Stimulated activated CD4-positive, alpha-beta T cell treated with anti-CD3 and anti-CD28 coated beads, Interleukin-1b, Interleukin-23, amount 100 ng/mL, for 1 hour (primary cell): ENCODE measurements at places on chromosomes 3 and 15.

DNA sequence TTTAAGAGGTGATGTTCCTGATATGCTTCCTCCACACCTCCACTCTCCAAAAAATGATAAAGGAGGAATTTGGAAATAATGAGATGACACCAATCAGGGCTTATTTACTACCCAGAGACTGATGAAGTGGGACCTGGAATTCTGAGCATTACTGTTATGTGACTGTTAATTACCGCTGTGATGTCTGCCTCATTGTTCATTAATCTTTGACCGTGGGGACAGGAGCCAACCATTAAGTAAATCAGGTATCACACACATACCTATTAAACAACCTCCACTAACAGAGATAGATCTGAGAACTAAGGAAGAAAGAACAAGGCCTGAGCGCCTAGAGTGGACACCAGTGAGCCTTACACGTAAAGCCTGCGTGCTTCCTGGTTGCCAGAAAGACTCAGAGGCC is 37.7 kb downstream of the ABHD5 start:
- no peak for DNase-seq

GRCh38 chr3:145094355-145094941 is 1066.5 kb downstream of the PLOD2 start:
- DNase-seq: no peak

GRCh38 chr15:37375519-37375918 is 275.2 kb upstream of the MEIS2 start:
- no peak for DNase-seq

GRCh38 chr3:182962166-182962565 is 18.2 kb downstream of the DCUN1D1 start:
- no peak for DNase-seq

DNA sequence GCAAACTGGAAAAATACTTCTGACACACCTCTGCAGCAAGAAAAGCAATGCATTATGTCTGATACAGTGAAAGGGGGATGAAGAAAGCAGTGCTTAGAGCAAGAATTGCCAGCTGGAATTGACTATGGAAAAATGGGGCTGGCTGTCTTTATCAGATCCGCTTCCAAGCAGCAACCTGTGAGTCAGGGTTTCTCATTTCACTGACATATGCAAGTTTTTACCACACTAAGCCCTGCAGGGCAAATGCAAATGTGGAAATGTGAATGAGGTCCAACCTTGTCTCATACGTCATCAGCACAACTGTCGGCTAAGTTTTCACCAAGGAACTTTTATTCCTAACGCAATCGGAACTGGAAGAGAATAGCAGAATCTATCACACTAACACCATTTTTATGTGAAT is 172.5 kb upstream of the GADL1 start:
- no peak for DNase-seq

DNA sequence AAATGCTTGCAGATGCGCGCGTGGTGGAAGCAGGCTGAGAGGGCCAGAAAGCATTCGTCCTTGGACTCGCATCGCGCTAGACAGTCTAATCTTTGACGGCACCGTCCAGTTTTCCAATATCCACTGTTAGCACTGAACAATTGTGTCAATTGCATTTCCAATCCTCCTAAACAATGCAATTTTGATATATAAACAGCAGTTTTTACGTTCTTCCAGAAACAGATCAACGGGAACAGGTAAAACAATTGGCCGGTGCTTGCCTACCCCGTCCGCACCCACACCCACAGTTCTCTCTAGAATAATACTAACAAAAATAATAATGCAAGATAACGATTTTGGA is 17.2 kb downstream of the CPN2 start:
- DNase-seq: no peak

GRCh38 chr3:196794467-196794866 is 54.8 kb downstream of the PAK2 start:
- DNase-seq: no peak

- no peak for DNase-seq
Observed at GRCh38 chr3:58175437-58176184, 35.2 kb downstream of the DNASE1L3 start.

- DNase-seq: no peak
Observed at GRCh38 chr3:2099028-2099671, 484 bp downstream of the CNTN4 start.

GRCh38 chr3:4438296-4438695 is 28.8 kb downstream of the SUMF1 start:
- DNase-seq: no peak

DNA sequence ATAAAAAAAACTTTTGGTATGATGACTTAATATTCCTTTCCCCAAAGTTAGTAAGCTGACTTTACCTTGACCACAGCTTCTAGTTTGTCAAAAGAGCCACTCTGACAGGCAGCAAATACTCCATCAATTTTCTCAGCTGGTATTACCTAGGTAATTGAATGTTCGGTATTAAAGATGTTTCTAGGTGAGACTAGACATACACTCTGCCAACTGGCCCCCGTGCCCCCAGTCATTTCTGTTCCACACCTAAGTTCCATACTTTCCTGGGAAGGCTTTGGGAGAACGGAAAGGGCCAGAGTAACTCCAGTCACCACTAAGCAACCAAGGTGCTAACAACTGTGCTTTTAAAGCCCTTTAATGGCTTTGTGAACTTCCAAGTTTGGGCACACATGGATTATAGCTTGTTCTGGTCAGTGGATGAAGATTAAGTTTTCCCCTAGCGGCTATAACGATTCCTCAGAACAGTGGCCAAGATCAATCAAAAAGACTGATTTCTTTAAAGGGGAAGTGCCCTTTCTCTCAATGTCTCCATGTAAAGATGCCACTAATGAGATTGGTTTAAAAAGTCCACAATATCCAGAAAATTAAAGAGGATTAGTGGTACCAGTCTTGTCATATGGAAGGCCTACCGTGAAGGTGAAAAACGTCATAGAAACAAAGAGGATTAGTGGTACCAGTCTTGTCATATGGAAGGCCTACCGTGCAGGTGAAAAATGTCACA is 7.0 kb downstream of the EIF4A2 start:
- no peak for DNase-seq

DNA sequence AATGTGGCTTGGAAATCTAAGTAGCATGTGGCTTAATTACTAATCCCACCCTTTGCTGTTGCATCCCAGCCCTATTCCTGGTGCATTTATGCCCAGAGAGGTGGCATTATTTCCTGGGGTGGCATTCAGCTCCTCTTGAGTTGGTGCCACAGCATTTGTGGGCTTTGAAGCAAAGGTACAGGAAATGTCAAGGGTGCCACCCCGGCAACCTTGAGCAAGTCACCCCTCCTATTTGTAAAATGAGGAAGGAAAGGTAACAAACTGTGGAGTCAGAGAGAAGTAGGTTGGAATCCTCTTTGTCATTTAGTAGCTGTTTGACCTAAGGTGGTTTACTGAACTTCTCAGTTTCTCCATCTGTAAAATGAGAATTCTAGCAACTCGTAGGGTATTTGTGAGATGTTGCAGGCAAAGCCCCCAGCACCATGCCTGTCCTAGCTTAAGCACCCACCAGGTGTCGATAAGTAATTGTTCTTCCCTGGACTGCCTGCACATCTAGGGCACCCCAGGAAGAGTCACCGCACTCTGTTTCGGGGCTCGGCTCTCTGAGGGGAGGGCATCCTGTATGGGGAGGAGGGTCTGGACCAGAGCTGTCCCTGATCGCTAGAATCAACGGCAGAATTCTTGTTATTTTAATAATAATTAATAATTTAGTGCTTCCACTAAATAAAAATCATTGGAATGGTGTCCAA is 17.1 kb downstream of the ISG20 start:
- DNase-seq: no peak

- peak; percentile 6 for DNase-seq
Observed at GRCh38 chr15:72554471-72555425, 80.6 kb downstream of the ARIH1 start.

DNA sequence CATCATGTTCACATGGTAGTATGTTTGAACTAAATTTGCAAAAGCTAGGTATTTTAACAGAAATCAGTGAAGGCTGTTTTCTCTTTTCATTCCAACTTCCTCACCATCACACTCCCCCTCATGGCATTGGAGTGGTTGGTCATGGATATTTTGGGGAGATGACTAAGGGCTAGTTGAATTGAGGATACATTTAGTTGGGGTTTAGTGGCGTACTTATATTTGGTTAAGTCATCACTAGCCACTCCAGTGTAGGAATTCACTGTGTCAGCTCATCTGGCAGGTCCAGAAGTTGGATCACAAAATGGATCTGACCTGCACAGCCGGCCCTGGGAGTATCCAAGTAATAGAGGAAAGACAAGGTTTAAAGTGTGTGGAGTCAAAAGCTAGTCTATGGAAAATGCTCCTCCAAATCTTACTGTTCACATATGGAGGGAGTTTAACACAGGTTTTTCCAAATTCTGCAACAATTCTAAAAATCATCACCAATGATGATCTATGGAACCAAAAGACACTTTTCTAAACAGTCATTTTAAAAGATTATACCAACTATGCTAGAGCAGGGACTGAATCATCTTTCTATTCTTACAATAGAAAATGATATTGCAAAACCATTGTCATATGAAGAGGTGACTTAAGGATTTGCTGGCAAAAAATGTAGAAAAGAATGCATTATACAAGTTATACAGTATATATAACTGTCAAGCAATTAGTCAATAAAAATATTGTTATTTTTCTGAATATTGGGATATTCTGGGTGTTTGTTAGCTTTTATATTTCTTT is 247.8 kb upstream of the PEX5L start:
- DNase-seq: no peak

GRCh38 chr3:194396859-194397756 is 2.0 kb downstream of the GP5 start:
- no peak for DNase-seq

- no peak for DNase-seq
Observed at GRCh38 chr3:112633757-112634156, 7.2 kb downstream of the CCDC80 start.

- DNase-seq: no peak
Observed at GRCh38 chr3:73549051-73549600, 75.6 kb downstream of the PDZRN3 start.

DNA sequence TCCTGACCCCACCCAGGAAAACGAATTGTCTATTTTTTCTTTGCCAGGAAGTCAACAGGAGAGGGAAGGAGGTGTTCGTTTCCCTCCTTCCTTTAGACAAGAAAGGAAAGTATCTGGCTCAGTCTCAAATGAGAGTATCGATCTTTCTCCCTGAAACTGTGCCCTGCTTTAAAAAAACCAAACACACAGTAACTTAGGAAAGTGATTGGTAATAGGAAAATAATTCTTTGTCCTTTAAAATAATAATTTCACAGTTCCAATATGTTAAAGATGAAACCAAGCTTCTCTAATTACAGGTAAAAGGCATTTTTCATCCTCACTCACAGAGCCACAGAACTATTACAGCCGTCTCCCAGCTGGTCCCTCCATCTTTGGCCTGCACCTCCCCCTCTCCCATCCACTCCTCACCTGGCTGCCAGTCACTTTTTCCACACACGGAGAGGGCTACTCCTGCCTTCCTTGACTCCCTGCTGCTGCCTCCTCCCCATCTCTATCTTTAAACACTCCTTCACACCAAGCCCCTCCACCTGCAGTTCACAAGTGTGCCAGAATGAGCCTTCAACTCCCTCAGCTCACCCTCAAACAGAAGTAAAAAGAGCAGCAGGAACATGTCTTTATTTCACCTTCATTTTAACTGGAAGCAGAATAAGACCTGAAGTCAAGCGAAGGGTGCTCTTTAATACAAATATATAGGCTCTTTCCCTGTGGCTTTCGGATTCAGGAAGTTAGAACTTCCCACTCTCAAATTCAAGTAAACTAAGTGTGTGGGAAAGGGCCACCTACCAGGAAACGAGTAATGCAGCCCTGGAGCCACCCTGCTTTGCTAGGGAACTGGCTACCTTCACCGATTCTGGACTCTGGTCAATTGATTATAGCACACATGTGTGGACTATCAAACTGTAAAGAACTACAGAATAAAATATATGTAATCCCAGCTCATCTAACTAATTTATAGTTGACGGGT is 116.4 kb downstream of the SENP2 start:
- no peak for DNase-seq

GRCh38 chr3:65677486-65678010 is 361.2 kb downstream of the MAGI1 start:
- no peak for DNase-seq

- no peak for DNase-seq
Observed at GRCh38 chr15:75112848-75113492, 88.7 kb upstream of the C15orf39 start.

GRCh38 chr3:111210003-111210711 is 138.5 kb downstream of the NECTIN3 start:
- DNase-seq: no peak

- DNase-seq: no peak
Observed at GRCh38 chr15:32721596-32721995, 3.8 kb downstream of the GREM1 start.

DNA sequence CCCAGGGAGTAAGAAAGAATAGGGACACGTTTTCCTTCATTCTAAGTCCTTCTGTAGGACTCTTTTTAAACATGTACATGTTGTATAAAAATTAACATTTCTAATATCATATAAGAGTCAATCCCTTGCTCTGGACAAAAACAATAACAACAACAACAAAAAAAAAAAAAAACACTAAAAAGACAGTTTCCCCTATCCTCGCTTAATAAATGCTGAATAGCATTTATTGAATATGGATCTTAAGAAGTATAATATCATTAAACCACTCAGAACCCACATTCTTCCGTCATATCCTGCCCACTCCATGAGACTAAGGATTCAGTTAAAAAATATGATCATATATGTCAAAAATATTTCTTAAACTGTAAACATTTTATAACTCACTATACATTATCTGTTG is 145.1 kb downstream of the AQP9 start:
- DNase-seq: no peak

GRCh38 chr3:150145659-150146058 is 175.0 kb upstream of the PFN2 start:
- DNase-seq: no peak

DNA sequence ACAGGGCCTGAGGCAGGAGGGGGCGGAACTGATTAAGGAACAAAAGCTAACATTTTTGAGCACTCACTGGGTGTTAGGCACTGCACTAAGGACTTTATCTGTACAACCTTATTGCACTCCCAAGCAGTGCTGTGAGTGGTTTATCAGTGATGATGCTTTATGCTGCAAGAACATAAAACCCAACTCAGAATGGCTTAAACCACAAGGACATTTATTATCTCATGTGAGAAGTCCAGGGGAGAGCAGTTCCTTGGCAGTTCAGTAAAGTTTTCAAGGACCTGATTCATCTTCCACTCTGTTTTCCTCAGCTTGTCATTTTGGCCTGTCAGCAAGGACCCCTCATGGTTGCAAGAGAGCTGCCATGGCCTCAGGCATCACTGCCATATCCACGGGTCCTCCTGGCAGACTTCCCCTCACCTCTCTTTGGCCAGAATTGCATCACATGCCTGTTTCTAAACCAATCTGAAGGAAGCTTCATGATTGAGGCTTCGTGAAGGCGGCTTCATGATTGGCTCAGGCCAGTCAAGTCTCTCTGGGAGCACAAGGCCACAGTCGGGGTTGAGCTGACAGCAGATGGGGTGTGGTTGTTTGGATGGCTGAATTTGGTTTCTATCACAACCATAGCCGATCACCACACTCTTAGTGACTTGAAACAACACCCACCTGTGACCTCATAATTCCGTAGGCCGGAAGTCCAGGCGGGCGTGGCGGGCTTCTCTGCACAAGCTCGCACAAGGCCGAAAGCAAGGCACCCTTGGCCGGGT is 15.8 kb downstream of the EFCC1 start:
- no peak for DNase-seq

GRCh38 chr15:64046421-64047153 is at the start of gene DAPK2:
TSS of gene DAPK2 (minus strand) at chr15:64046485. CDS start at chr15:64040261, 6,224 bp downstream.
- DNase-seq: peak; percentile 46

- DNase-seq: no peak
Observed at GRCh38 chr15:95470997-95471689, 859.4 kb upstream of the NR2F2 start.

GRCh38 chr3:31953091-31953490 is 28.0 kb downstream of the OSBPL10 start:
- DNase-seq: no peak

- no peak for DNase-seq
Observed at GRCh38 chr3:64104691-64105111, 81.4 kb upstream of the PSMD6 start.
